BJ (cell line): ENCODE measurements at places on chromosomes 4 and X.

DNA sequence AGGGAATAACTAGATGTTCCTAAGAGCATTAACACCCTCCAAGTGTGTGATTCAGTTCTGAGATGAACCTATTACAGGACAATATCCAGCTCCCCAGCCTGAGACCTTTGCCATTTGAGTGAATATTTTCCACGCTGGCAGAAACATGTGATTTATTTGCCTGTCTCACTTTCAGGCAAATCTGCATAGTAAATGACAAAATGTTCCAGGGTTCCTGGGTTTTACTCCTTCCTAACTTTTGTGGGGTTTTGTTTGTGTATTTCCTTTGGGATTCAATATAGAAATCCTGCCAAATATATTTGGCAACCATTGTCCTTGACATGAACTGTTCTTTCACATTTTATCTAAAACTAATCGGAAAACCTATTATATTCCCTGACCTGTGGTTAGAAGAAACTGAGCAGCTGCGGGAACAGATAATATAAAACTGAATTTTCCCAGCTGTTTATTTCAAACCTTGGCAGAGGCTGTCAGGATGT, 12.5 kb downstream of the F8 start:
- DNase-seq = no peak

GRCh38 chr4:14592950-14593349, 409.3 kb upstream of the CPEB2 start:
- DNase-seq = no peak

DNA sequence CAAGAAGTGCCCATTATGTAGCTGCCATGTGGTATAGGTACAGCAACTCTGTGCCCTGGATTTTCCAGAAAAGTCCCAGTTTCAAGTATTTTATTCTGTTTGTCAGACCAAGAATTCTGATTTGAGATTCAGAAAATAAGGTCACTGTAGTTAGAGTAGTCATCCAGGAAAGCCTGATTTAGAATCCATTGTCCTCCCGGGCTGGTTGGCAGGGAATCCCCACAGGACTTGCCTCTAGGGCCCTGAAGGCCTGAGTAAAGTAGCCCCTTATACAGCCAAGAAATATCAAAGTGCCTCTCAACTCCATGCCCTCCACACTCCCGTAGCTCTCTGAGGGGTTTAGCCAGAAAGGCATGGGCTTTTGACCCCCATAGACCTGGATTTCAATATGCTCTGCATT, 36.3 kb downstream of the RTL5 start:
- no peak for DNase-seq

DNA sequence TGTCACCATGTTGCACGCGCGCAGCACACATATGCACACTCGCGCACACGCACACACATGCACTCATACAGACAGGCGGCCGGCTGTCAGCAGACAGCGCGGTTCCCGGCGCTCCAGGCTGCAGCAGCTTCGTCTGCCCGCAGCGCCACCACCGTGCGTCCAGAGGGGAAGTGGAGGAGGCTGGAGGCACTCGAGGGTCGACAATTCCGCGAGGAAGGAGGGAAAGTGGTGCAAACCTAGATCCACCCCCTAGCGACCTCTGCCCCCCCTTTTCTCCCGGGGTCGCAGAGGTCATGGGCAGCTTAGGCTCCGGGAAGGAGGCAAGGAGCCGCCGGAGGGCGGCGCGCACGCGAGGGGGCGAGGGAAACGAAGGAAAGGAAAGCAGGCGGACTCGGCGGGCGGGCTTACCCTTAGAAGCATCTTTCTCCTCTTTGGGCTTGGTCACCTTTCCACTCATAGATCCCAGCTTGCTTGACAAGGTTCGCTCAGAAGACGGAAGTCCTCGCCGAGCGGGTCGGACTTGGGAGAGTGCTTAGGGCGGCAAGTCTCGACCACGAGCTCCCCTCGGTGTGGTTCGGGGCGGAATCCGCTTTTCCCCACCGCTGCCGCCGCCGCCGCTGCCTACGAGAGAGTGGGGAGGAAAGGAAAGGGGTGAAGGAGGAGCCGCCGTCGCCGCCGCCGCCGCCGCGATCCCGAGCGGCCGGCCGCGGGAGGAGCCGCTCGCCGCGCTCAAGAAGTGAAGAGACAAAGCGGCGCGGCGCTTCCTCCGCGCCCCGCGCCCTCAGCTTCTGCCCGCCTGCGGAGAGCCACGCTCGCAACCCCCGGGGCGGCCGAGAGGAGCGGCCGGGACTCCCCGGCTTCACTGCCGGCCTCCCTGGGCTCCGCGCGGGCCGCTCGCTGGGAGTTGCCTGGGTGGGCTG, 326.6 kb upstream of the F9 start:
- DNase-seq = no peak

DNA sequence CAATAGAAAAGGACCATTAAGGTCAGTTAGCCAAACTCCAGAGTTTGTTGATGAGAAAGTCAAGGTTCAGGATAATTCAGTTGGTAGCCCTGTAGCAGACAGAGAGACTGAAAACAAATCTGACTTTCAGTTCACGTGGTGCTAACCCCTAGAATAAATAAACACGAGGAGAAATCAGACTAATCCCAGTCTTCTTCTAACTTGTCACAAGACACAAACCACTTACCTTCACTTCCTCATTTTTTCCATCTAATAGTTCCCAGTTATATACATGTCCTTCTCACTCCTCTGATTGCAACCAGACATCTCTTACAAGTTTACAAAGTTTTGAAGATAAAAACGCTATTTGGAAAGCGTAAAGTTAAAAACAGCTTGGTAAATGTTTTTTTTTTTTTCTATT, 7.7 kb downstream of the TLR7 start:
- no peak for DNase-seq
